ENCODE measurements at places on chromosomes 5 and 9.

DNA sequence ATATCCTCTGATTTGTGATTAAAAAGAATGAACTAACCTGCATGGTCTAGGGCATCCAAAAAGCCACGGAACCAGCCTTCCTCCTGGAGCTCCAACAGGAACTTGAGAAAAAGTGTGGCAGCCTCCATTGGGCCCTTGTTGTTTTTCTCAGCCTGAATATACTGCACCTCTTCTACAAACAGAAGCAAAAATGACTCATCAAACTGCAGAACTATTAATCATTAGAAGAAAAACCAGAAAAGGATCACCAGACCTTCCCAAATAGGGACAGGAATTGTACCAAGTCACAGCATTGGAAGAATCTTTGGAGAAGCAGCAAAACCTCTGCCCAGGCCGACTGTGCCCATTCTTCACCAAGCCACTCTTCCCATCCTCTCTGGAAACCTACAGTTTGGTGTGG lies 25.2 kb downstream of the RIGI start:
- DNase-seq, result no peak

DNA sequence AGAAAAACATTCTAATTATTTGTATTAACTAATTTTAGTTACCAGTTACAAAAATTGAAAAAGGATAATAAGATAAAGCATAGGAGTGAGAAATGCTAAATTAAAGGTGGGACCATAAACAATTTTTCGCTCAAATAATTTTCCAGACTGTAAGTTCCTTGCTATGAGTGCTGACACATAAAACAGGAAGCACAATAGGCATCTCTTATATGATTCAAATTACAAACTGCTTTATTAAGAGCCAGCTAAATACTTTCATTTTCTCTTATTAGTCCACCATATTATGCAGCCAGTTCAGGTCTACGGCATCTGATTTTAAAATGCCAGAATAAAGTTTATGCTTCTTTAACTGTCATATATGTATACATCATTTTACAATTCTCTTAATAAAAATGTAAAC lies 4.4 kb downstream of the RC3H2 start:
- no peak for DNase-seq

GRCh38 chr5:32476891-32477290 lies 32.4 kb upstream of the ZFR start:
- DNase-seq, result no peak

DNA sequence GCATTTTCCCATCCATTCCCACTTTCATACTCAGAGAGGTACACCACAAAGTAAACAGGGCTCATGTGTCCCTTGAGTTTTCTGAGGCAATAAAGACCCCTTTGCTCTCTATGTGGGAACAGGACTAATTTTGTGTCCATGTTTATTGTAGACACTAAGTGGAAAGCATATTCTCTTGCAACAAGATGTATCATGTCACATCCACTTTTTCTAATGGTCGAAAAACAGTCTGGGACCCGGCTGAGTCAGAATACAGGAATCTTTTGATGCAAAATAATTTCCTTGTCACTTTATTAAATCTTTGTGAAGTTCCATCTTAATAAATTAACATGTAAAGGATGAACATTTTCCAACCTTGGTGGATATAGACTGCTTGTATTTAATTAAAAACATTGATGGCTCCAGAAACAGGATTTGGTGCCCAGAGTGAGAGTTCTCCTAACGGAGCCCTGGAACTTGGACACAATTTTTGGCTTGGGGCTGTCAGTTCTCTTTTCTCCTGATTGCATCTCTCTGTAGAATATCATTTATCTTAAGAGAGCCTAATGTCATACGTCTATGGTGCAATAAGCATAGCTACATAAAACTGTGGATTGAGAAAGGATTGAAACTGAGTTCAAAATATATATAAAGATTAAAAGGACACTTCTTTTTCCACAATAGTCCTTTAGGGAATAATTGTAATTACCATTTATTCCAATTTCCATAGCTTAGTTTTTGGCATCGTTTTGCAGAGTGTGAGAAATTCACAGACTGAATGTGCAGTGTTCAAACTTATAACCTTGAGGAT lies 1116.7 kb upstream of the SEMA6A start:
- no peak for DNase-seq

- DNase-seq, result no peak
These were observed 176.1 kb downstream of the PCSK1 start for GRCh38 chr5:96256795-96257470.

DNA sequence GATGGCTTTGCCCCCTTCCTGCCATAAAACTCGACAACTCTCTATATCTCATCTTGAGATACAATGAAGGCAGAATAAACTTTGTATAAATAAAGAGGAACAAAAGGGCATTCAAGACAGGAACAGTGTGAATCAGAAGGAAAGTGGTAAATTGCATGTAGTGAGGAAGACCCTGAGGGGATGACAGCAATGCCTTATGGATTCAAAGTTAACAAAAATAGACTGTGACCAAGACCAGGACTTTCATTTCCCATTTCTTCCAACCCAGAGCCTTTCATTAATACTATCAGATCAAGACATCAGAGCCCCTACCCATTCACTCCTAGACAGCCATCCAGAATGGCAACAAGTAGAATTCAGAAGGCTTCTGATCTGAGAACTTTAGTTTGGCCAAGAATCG lies 46.4 kb upstream of the ZNF462 start:
- no peak for DNase-seq

DNA sequence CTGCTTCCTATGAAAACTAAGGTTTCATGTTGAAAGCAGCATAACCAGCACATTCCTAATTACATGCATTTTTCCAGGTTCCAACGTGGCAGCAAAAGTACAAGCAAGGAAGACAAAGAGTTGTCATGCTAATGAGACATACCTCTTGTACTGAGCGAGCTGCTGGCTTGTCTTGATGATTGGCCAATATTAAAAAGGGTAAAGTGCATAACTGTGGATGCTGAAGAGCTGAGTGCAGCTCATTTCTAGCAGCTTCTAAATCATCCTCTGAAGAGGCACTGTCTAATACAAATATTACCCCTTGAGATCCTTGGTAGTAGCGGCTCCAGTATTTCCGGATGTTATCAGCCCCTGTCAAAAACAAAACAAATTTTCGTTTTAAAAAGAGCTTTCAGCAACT lies 197.3 kb downstream of the ARL15 start:
- DNase-seq, result no peak

- DNase-seq, result no peak
These were observed 156.1 kb upstream of the ANKRD55 start for GRCh38 chr5:56389261-56389660.

DNA sequence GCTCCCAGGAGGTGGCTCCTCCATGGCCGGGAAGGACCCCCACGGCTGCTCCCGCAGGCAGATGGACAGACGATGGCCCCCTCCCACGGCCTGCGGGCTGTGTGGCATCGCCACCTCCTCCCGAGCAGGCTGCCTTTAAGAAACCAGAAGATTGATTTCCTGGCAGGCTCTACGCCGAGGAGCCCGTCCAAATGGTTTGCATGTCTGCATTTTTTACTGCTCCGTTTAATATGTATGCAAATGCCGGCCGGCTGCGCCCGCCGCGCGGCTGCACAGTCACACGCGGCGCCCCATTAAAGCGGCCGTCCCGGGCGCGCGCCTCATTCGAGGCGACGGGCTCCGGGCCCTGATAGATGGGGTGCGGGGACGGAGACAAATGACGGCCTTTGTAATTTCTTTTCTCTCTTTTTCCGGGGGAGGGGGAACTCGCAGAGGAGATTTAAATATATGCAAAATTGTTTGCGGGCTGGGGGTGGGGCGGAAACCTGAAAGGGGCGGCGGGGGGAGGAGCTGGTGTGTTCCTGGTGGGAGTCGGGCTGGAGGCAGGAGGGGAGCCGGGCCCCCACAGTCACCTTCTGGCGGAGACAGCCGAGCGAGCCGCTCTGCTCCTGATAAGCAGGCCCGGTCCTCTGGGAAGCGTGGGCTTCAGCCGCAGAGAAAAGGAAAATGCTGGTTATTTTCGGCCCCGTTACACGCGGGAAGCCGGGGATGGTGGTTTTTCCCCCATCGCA lies 158.7 kb upstream of the IER5L start:
- no peak for DNase-seq

DNA sequence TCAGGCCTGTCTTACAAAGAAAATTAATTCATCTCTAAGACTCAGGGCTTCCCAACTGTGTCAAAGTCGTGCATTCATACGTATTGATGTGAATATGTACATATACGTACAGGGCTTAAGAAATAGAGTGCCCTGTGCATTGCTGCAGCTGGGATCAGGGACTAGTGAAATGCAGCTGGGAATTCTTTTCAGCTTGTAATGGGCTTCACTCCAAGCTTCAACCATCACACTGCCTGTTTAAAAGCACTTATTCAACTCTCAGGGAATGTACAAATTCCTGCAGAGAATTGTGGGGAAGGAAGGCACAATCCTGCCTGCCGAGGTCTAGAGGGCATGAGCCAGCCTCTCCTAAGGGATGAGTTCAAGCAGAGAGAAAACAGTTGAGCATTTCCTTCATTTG lies 59.6 kb upstream of the MAN2A1 start:
- DNase-seq, result no peak

DNA sequence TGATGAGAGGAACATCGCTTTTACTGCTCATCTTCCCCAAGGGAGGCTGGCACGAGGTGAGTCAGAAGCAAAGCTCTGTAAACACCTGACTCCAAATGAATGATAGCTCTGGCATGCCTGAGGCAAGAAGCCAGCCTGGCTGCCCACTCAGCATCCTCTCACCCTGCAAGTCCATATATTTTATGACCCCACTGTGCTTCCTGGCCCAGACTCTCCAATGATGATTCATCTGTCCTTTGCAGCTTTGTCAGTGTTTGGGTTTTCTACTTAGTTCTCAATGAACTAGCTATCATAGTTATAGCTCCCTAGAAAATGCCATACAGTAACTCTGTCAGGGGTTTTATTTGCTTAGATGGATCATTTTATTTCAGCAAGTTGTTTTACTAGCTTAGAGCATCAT lies 52.1 kb upstream of the FSTL4 start:
- no peak for DNase-seq

GRCh38 chr9:977838-978830 lies 1.7 kb downstream of the DMRT3 start:
- DNase-seq, result no peak

- no peak for DNase-seq
These were observed 105.3 kb downstream of the ARRDC3 start for GRCh38 chr5:91277840-91278239.

DNA sequence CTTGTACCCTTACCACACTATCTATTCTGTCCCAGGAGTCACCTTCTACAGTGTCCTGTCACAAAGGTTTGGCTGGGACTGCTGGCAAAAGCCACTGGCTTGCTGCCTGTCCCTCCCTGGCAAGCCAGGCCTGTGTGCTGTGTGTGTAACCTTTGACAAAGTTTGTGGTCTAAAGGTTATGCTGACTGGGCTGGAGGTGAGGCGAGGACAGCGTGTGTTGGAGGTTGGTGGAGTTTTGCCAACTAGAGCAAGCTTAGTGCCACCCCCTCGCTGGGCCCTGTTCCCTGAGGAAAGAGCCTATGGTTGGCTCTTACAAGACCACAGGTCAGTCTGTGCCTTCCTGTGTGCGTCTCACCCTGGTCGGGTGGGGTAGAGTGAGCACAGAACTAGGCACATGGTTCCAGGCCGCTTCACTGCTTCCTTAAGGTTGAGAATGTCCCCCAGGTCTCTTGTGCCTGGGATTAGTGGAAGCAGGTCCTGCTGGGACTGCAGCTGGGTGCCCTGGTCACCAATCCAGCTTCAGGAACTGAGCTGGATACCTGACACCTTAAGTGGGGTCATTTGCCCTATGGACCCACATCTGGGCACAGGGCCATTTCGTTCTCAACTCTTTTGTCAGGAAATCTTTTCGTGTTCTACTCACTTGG lies 152.2 kb downstream of the GADD45G start:
- no peak for DNase-seq

DNA sequence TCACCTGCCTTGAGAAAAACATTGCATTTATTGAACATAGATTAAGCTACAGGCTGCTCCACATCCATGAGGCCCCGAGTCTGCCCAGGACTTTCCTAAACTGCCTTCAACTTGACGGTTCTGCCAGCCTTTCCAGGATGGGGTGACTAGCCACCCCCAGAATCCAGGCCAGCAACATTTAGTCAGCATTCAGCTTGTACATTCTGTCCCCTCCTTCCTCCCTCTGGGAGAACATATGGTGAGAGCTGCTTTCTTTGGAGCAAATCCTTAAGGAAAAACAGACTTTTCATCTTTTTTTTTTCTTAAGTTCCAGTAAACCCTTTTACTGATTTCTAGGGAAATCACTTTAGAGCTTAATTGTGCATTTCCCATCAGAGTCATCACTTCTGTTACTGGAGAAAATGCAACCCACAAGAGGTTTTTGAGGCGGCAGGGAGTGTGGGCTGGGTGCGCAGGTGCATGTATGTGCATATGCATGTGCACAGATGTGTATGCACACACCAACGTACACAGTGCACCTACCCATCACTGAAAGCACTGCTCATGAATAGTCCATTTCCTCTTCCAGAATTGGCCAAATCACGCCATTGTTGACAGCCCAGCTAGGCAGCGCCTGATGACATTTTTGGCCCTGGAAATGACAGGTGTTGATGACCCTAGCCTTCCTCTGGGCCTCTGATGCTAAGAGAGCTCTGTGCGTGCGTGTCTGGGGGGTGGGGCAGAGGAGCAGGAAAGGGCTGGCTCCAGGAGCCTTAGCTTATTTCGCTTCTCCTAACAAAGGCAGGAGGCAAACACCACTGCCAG lies 145.6 kb downstream of the HSD17B3 start:
- no peak for DNase-seq

- no peak for DNase-seq
These were observed 137.2 kb downstream of the ARRDC3 start for GRCh38 chr5:91245871-91246270.

DNA sequence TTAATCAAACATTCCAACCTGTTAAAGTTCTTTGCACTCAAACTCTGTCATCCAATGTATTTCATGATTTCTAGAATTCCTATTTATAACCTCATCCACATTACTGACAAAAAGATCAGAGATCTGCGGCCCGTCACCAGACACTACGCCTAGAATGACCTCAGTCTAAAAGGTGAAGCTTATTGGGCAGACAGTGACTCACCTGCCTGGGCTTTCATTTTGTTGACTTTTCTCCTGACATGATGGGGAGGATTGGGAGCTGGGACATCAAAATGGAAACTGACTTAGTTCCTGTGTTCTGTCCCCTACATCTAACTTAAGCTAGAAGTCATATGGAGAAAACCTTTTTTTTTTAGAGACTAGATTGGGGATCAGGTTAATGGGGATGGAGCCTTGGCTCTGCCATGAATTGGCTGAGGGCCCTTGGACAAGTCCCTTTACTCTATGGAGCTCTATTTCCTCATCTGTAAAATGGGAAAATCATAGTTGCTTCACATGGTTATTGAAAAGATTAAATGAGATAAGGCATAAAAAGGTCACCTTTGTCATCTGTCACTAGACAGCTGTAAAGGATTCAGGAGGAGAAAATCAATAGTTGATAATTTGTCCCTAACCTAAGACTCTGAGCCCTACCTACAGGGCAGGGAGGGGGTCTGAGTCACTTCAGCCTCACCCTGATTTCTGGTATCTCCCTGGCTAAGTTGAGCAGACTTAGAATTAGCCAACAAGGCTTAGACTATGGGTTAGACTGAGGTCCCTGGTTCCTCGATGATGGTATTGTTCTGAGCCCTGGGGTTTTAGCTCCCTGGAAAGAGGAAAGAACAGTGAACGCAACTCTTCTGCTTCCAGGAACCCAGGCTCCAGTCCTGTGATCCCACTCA lies 224.8 kb upstream of the TBC1D2 start:
- DNase-seq, result no peak
